ENCODE measurements at places on chromosomes 11 and 22.

- DNase-seq, result no peak
Measured at GRCh38 chr11:123366924-123367323, 63.1 kb upstream of the GRAMD1B start.

DNA sequence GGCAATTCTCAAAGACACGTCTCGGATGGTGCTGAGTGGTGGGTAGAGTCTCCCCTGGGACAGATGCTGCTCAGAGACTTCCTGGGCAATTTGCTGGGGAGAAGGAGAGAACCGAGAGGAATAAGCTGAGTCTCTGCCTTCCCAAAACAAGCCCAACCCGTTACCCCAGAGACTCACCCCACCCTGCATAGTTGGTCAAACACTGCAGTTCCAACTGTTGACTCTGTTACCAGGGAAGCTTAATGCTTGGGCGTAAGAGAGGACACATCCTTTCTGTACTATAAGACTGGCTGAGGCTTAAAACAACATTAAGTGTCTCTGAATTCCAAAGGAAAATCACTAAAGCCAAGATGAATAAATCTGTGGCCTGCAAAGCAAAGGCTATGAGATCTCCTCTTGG, 68.1 kb downstream of the CCDC81 start:
- DNase-seq, result no peak

GRCh38 chr11:94895451-94895850, 77.9 kb downstream of the CWC15 start:
- no peak for DNase-seq

GRCh38 chr11:130601141-130601540, 152.7 kb downstream of the ADAMTS15 start:
- DNase-seq, result no peak

- DNase-seq, result no peak
Measured at GRCh38 chr22:48503876-48504275, 1323.8 kb downstream of the BRD1 start.

Measured in CD4-positive, alpha-beta T cell treated with Interleukin-2 at 100 ng/mL for 4 hours (primary cell).